ENCODE measurements at places on chromosomes 7 and 10.

GRCh38 chr7:127953423-127954356 is 77.5 kb downstream of the LRRC4 start:
- peak; percentile 28 for DNase-seq

- no peak for DNase-seq
Measured at GRCh38 chr10:100858747-100859483, 53.8 kb upstream of the SLF2 start.

DNA sequence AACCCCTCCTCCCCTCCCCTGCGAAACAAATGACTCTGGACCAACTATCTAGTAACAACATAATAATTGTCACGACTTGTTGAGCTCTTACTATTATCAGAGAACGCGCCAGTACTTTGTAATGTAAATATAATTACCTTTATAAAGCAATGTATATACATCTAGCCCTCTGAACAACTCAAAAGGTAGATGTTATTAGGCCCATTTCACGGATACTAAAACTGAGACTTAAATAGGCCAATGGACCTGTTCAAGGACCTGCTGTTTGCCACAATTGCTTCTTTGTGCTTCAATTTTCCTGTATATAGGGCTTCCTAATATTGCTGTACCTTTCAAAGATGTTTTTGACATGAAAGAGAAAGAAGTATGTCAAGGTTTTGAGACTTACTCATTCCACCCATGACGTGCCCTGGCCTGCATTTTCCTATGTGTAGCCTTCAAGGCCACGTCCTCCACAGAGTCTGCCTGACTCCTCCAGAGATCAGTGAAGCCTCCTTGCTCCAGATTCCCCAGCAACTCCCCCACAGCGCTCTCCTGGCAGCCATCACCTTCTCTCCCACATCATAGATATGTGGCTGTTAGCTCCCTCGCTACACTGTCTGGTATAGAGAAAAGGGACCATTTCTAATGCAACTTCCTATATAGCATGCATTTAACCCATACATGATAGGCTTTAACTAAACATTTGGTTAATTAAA is 156.6 kb downstream of the SKIDA1 start:
- DNase-seq, result no peak

DNA sequence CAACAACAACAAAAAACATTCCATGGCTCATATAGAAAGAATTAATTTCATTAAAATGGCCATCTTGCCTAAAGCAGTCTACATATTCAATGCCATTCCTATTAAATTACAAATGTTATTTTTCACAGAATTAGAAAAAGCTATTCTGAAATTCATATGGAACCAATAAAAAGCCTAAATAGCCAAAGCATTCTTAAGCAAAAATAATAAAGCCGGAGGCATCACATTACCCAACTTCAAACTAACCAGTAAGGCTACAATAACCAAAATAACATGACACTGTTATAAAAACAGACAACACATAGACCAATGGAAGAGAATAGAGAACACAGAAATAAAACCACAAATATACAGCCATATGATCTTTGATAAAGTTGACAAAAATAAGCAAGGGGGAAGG is 330.4 kb downstream of the KIF20B start:
- no peak for DNase-seq

DNA sequence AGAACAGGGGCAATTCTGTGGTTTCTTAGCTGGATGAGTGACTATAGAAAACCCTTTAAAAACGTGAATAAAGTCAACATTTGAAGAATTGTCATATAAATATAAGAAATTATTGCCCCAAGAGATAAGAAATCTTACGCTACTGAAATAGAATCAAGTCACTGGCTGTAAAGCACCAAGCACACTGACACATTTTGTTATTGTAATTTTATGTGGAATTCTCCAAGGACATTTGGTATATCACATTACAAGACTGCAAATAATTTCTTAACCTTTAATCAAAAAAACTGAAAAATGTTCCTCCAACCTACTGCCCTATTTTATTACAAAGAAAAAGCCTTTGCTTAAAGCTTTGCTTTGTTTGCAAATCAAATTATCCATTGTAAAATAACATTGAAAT is 383.3 kb downstream of the IPMK start:
- DNase-seq, result no peak

- DNase-seq, result no peak
Measured at GRCh38 chr10:115936926-115937767, 335.9 kb downstream of the GFRA1 start.

GRCh38 chr10:42783181-42783549 is 570 bp downstream of the BMS1 start:
- no peak for DNase-seq

DNA sequence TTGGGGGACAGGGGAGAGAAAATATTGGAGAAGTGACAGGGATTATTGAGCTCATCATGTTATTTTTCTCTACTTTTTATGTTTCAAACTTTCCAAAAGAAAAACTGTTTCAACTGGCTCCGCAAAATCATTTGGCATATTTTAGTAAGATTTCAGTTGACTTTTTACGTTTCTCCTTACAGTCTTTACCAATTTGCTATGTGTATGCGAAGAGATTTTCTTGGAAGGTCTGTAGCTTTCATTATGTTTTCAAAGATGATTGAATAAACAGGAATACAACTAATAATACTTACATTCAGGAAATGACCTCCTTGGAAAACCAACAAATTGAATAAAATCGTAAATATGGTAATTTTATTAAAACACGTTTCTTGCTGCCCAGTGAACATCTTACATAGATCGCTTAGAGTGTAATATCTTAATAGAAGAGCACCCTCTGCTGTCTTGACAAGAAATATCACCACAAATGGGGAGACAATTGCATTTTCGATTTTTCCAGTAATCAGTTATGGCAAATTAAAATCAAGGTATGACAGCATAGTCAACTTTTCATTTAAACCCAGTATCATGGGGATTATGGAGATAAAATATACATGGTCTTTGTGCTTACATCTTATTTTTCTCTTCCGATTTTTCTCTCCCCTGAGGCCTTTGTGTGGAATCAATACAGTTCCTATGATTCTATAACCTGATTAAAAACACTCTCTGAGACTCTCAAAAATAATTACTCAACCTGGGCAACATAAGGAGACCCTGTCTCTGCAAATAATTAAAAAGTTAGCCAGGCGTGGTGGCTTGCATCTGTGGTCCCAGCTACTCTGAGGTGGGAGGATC is 43.1 kb downstream of the MBL2 start:
- DNase-seq, result no peak

DNA sequence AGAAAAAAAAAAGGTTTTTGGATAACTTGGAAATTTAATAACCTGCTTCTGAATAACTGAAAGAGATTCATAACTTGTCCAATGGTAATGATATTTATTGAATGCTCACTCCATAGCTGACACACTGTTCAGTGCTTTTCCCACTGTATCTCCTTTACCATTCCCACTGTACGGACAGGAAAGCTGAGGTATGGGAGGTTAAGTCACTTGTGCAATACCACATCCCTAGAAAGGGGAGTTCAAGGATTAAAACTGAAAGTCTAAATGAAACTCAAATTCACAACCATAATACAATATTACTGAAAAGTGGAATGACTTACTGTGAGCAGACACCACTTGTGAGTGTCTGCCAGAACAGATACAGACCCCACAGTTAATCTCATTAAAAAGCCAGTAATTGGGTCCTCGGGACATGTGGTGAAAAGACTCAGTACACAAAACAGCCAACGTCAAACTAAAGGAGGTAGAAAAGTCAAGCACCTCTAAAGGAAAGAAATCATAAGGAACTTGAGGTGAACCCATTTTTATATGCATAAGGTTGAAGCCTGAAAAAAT is 13.8 kb upstream of the RHOBTB1 start:
- DNase-seq, result no peak

DNA sequence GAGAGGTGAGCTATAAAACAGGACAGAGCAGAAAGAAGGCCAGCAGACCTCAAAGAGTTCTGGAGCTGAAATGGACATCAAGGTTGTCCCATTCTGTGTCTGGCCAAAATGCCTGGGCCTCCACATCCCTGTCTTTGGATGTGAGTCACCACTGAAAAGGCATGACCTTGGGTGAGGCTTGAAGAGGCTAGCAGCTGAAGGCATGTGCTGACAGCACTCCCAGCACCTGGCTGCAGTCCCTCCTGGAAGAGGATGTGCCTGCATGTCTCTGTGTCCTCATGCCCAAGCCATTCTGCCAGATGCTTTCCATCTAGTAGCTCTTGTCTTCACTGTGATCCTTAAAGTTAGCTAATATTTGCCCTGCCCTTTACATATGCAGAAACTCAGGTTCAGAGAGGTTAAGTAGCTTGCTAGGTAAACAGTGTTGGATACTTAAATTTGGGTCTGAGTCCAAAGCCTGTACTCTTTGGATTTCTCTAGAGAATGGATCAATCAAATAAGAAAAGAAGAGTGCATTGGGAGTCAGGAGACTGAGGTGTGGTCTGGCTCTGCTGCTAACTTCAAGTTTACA is 35.8 kb downstream of the HECW1 start:
- DNase-seq, result no peak

- peak; percentile 27 for DNase-seq
Measured at GRCh38 chr7:129295015-129295423, 70.2 kb downstream of the AHCYL2 start.

DNA sequence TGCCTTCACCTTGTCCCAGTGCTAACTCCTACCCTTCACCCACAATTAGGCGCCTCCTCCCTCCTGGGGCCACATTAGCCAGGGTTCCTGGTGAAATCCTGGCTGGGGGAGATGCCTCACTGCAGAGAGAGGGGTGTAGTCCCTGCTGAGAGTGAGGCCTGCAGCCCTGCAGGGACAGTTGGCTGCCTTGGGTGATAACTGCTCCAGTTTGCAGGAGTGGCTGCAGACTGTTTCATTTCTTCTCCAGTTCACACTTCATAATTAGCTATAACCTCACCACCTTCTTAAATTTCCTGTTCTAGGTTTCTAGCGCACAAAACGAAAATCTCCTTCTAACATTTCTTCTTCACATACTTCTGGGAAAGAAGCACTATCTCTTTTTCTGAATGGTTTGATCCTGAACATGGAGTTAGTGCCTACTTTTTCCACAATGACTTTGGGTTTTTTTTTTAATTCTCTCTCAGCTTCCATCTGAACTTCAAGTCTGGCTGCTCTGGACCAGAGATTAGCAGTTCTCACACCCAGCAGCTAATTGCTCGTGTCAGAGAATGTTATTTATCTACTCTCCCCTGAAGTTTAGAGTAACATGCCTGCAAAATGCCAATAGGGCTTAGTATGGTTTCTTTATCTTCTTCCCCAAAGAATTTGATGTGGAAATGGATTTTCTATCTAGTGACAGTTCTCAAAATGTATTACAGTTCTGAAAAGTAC is 15.5 kb upstream of the JAZF1 start:
- DNase-seq, result no peak

DNA sequence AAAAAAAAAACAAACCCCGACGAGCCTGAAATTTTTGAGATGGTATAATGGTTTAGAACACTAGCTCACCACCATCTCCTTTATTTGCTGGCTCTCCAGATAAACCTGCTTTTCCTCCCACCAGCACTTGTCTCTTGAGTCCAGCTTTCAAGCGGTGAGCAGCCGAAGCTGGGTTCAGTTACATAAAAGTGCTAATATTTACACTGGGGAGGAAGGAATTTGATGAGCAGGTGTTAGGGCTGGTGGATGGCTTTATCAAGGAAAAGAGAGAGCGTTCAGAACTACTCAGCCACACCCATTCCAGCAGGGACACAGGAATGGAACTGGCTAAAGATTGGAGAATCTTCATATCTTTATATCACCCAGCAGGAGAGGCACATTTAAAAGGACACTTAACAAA is 6.6 kb upstream of the CALML3 start:
- DNase-seq, result no peak

GRCh38 chr7:2171855-2172254 is 60.9 kb downstream of the MAD1L1 start:
- no peak for DNase-seq

GRCh38 chr7:155375337-155376277 is 77.9 kb downstream of the INSIG1 start:
- DNase-seq, result peak; percentile 10

DNA sequence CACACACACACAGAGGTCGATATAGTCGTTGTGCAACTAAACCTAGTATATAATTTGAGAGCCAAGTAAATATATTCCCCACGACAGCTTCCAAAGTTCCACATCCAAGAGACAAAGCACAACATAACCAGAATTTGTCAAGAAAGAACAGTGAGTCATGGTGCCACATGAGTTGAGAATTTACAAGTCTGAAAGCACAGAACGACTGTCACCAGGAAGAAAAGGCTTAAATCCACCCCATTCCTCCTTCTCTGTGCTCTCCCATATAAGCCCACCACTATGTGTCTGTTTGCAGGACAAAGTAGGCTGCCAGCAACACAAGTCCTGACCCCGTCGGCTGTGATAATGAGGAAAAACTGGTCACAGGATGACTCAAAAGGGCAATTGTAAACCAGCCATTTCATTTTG is 32.8 kb downstream of the GSAP start:
- peak; percentile 59 for DNase-seq

DNA sequence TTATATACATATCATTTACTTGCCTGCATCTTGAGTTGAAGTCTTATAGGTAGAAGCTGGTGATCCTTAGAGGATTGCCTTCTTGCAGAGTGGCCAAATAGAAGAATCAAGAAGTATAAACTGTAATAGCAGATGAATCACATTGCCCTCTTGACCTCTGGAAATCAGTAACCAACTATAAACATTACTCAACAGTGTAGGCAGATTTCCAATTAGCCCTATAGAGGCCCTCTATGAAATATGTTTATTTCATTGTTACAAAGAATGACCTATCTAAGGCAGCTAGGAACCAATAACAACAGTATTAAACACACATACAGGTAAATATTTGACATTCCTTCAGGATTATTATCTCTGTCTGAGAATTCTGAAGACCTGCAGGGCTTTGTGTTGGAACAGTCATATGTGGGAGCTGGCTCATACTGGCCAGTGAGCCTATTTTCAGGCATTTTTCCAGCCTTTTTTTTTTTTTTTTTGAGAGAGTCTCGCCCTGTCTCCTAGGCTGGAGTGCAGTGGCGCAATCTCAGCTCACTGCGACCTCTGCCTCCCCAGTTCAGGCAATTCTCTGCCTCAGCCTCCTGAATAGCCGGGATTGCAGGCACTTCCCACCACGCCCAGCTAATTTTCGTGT is 7.2 kb upstream of the SRI start:
- peak; percentile 87 for DNase-seq

DNA sequence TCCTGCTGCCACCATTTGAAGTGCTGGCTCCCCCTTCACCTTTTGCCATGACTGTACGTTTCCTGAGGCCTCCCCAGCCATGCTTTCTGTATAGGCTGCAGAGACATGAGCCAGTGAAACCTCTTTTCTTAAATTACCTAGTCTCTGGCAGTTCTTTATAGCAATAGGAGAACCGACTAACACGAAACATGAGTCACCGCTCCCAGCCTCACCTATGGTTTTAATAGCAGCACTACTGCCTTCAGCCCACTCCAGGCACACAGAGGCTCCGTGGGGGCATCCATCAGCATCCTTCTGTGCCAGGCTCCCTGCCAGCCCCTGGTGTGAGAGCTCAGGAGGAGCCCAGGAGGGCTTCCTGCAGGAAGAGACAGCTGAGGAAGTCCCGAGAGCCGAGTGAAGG is 5.5 kb upstream of the ZNF316 start:
- DNase-seq, result no peak

DNA sequence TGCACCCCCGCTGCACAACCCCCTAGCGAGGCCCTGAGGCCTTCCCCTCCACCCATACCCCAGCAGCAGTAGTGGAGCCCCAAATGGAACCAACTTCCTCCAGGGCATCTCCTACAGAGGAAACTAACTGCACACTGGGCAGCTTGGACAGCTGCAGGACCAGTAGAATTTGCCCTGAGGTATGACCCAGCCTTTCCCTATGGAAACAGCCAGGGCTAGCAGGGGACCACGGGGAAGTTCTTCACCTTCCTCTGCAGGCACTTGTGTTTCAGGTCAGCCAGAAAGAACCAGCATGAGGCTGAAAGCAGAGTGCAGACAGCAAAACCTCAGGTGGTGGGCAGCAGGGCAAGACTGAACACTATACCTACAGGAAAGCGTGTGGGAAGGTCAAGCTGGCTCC is 5.7 kb upstream of the EEPD1 start:
- no peak for DNase-seq
